NCI-H2081 (cell line): ENCODE measurements at places on chromosomes 2 and 18.

GRCh38 chr2:229715895-229716507 lies 1.6 kb upstream of the DNER start:
- peak; percentile 56 for DNase-seq

- DNase-seq: no peak
Observed at GRCh38 chr18:25230658-25231326, 121.2 kb downstream of the ZNF521 start.

GRCh38 chr2:229287823-229288222 lies 16.7 kb upstream of the PID1 start:
- DNase-seq: no peak

DNA sequence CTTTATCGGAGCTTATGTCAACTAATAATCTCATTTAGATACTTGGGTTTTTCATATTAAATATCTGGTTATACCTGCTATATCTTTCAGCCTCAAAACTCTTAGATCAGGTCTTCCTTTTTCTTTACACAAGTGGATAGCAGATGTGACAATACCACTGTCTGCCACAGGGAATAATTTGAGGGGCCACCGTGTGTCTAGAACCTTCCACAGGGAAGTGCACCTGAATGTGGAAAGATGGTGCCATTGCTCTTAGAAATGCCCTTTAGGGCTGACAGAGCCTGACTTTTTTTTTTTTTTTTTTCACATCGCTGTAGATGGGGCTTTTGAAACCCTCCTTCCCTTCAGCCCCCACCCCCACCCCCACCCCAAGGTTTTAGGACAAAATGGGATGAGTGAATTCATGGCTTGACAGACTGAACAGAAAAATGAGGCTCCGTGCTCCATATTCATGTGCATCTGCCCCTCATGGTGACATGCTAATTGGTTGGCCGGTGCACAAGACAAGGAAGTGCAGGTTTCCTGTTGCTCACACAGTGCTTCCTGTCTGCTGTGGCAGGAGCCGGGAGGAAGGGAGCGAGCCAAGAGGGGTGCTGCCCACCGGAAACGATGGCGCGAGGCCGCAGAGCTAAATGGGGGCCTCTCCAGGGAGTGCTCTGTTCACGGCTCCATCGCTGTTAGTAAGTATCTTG lies 246.0 kb downstream of the LDLRAD4 start:
- DNase-seq: no peak

DNA sequence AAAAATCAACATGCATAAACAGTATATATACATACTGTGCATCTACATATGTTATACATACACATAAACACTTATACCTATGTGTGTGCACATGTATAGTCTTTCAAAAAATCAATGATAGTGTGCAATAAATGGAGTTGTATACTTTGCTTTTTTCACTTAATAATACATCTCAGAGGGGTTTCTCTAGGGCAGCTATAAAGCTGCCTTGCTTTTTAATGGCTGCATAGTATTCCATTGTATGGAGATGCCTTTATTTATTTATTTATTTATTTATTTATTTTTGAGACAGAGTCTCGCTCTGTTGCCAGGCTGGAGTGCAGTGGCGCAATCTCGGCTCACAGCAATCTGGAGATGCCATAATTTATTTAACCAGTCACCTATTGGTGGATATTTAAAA lies 7.4 kb upstream of the RNF125 start:
- DNase-seq: no peak

- no peak for DNase-seq
Observed at GRCh38 chr2:58527647-58528046, 286.5 kb upstream of the FANCL start.

DNA sequence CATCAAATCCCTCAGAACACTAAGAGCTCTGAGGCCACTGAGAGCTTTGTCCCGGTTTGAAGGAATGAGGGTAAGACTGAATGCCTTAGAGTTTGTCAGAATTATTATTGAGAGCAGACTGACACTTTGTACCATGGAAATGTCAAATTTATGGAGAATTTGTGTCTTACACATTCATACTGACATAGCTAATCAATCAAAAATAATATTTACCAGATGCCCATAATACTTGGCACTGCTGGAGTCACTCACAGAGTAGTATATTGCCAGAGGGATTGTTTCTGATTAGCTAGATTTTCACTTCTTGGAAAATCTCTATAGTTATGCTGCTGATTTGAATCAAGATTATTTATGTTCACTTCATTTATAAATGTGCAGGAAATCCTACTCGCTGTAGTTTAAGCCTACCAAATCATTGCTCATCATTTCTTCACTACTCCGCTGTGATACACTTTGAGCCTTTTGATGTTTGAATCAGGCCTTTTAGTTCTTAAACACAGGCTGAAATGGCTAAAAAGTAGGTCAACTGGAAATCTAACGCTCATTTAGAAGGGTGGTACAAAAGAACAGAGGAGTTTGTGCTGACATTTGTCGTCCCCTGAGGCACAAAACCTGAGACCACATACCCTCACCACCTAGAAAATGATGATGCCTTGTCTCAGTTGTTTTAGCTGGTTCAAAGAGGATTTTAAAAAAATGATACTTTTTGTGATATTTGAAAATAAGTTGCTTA lies 96.1 kb upstream of the CSRNP3 start:
- no peak for DNase-seq

- no peak for DNase-seq
Observed at GRCh38 chr18:79748321-79749180, 49.2 kb upstream of the KCNG2 start.

- DNase-seq: no peak
Observed at GRCh38 chr2:174052584-174052976, 87.4 kb upstream of the SP3 start.

GRCh38 chr2:138000009-138000408 lies 35.7 kb downstream of the HNMT start:
- no peak for DNase-seq

DNA sequence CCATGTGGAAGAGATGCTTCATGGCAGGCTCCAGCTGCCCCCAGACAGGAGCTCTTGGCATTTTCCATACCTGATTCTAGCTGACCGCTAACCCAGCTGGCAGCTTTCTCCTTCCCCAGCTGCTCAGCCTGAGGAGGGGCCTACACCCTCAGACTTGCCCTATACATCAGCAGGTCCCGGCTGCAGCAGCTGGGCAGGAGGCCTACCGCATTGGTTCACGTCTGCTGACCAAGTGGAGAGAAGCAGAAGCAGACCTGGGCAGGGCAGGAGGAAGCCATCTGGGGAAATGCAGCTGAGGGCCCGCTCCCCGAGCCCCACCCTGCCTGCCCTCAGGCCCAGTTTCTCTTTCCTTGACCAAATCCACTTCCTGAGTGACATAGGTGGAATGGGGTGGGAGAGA lies 50.7 kb downstream of the LBH start:
- no peak for DNase-seq

- no peak for DNase-seq
Observed at GRCh38 chr2:1947316-1947715, 203.0 kb upstream of the PXDN start.

DNA sequence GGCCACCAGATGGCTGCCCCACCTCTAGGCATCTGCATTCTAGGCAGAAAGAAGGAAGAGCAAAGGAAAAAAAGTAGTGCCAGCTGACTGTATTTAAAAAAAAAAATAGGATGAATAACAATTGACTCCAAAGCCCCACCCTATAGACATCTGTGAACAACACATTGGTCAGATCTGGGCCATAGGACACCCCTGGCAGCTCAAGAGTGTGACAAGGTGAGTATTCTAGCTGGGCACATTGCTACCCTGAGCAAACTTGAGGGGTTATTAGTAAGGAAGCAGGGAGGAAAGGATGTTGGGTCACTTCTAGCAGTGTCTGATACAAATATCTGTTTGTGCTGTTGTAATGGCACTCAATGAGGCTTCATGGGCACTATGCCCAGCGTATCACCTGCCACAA lies 58.6 kb upstream of the NPAS2 start:
- DNase-seq: no peak

DNA sequence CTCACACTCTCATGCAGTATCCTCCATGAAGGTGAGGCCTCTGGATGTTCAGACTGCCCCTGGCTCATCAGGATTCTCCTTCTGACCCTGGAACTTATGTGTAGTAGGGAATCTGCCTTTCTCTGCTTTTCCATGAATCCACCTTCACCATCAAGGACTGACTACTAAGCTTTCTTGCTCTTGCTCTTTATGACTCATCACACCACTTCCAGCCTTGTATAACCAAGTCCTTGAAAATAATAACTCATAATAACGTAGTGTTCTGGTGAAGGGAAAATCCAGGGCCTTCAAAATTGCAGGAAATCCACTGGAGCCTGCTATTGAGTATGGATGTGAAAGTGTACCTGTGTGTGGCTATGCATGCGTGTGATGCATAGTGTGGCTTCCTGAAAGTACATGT lies 11.3 kb upstream of the KCNS3 start:
- no peak for DNase-seq

GRCh38 chr2:226208726-226209125 lies 590.9 kb downstream of the IRS1 start:
- no peak for DNase-seq
